ENCODE measurements at places on chromosomes 5 and 9.

DNA sequence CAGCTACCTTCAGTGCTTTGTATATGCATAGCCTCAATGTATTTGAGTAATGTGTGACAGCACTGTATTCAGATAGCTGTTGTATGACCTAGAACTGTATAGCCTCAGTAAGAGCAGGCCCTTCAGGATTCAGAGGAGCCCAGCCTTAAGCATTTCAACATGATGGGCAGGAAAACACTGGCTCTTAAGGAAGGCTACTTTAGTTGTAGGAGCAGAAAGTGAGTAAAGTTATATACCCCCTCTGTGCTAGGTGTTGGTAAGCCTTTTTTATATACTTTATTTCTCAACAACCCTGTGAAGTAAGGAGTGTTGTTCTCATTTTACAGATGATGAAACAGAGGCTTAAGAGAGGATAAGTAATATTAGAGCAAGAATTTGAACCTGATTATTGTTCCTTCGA lies 1.5 kb upstream of the GPR21 start:
- DNase-seq = no peak

DNA sequence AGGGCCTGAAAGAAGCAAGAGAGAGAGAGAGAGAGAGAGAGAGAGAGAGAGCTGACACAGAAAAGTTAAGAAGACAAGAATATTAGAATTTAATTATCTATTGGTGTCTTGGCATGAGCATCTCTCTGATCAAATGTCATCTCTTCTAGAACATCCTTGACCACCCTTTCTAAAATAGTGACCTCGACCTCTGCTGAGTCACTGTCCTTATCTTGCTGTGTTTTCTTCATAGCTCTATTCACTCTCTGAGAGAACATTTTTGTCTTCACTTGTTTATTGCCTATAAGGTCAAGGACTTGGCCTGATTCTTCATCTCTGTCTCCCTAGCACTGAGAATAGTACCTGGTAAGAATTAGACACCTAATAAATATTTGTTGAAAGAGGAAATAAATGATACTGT lies 383.8 kb upstream of the RPS23 start:
- no peak for DNase-seq

- DNase-seq = no peak
Measured at GRCh38 chr9:12629067-12629466, 64.1 kb upstream of the TYRP1 start.

- no peak for DNase-seq
Measured at GRCh38 chr9:113879911-113880310, 3.8 kb downstream of the ZNF618 start.

GRCh38 chr9:81372628-81373191 lies 316.6 kb downstream of the TLE1 start:
- DNase-seq = no peak

DNA sequence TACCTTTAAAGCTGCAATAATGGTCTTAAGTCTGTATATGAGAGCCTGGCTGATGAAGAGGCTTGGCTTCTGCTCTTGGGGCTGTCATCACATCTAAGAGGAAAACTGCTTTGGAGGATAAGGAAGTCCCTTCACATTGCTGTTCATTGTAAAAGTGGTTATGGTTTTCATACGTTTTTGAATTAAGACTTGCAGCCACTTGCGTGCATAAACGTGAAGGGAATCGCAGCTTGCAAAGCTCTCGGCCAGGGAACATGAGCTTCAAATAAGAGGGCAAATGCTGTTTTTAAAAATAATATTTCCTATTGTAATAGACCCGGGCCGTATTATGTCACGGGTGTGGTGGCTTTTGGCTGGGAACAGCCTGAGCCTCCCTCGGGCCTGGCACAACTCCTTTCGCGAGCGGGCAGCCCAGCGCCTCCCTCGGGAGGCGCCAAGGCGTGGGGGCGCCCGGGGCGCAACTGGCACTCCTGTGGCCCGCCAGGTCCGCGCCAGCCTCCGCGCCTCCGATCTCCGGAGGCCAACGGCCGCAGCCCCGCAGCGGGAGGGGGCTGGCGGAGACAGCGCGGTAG lies 538 bp upstream of the ARHGEF28 start:
- DNase-seq = no peak

GRCh38 chr5:79416499-79416898 lies 97.4 kb downstream of the HOMER1 start:
- no peak for DNase-seq

- DNase-seq = no peak
Measured at GRCh38 chr5:124986667-124987066, 240.2 kb upstream of the ZNF608 start.

- no peak for DNase-seq
Measured at GRCh38 chr5:141506381-141507155, 17.7 kb downstream of the PCDHGC5 start.

DNA sequence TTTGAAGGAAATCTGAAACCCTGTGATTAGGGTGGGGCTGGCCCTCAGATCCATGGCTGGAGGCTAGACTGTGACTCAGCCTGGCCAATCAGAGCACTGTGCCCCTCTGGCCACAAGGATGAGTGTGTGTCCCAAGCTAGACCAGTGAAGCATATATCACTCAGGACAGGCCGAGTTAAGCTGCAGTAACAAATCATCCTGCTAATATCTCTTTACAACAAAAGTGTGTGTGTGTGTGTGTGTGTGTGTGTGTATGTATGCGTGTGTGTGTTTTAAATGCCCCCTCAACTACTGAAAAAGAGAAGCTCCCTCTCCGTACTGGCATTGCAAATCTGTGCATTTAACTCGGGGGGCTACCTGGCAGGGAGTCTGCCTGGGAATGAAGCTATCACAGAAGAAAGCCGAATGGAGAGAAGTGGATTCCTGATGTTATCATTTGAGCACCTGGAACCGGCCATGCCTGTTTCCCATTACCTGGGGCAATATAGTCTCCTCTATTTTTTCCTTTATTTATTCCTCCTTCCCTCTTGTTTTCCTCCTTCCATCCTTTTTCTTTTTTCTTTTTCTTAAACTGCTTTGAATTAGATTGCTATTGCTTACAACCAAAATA lies 25.6 kb downstream of the STC2 start:
- no peak for DNase-seq

- no peak for DNase-seq
Measured at GRCh38 chr9:8600914-8601680, 801.5 kb upstream of the DMAC1 start.

DNA sequence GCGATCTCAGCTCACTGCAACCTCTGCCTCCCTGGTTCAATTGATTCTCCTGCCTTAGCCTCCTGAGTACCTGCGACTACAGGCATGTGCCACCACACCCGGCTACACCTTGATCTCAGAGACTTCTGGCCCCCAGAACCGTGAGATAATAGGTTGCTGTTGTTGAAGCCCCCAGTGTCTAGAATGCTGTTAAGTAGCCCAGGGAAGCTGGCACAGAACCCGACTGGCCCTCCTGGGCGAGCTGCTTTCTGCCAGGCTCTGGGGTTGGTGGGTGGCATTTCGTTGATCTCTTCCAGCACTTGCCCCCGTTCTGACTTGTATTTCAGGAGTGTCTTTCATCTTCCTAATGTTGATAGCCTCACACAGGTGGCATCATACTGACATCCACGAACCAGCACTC lies 807.1 kb downstream of the CDH9 start:
- no peak for DNase-seq

GRCh38 chr5:96942078-96942477 lies 6.2 kb downstream of the LNPEP start:
- no peak for DNase-seq

DNA sequence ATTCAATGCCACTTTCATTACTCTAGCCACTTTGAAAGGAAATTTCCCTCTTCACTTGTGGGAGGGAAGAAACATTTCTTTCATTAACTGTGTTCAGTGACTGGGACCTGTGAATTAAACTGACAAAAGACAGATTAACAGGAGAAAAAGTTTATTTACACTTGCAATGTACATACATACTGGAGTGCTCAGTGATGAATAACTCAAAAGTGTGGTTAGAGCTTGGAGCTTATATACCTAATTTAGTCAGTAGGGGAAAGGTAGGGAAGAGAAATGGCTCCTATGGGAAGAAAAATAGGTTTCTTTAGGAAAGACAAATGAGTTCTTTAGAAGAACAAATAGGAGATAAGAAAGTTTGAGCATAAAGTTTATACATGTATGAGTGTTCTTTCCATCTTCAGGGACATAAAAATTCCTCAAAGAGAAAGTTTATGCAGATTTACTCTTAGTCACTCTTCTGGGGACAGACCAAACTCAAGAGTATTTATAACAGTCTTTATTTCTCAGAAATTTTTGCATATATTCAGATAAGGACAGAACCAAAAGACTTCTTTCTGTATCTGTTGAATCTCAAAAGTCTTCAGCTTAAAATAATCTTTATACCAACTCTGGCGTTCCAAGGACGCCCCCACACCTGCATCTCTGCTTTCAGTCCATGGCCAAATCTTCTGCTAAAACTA lies 120.0 kb upstream of the RAI14 start:
- DNase-seq = no peak

- peak; percentile 79 for DNase-seq
Measured at GRCh38 chr5:109105631-109106267, 304.0 kb downstream of the PJA2 start.

DNA sequence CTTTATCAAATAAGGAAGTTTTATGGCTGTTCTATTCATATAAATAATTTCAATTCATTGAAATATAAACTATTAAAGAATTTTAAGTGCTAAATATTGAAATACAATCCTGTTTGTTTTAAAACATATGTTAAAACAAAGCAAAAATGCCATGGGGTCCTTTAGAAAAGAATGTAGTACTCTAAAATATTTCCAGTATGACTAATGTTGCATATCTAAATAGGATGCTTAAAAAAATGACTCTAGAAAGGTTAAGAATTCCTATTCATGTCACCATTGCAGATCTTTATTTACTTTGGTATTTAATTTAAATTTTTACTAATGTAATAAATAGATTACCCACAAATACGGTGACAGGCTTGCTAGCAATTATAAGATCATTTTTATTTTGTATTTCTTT lies 132.3 kb downstream of the ZNF608 start:
- no peak for DNase-seq

DNA sequence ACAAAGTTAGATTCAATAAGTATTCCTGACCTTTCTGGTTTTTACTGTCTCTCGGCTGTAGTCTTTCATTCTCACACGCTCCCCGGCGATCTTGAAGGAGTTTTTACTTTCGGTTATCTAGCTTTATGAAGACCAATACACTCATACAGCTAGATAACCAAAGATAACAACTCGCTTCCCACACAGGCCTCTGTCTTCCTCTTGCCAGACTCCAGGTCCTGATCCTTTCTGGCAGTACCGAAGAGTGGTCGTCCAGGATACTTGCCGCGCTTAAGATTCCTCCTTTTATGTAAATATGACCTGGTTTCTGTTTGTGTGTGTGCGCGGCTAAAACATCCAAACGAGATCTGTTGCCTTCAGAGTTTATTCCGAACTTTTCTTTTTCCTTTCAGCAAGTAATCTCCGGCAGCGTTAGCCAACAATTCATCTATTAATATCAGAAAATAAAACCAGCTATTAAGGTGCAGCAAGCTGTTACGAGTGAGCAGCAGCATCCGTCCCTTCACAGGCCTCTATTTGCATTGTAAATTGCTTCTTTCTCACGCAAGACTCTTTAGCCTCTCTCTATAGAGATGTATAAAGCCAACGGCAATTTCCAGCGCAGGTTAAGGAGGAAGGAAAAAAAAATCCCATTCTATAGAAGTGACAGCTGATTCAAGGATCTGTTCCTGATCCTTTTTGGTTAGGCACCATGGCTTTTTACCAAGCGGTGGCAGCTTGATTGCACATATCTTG lies 216.1 kb downstream of the MEF2C start:
- no peak for DNase-seq

GRCh38 chr5:119389288-119390030 lies 33.6 kb downstream of the TNFAIP8 start:
- DNase-seq = no peak

DNA sequence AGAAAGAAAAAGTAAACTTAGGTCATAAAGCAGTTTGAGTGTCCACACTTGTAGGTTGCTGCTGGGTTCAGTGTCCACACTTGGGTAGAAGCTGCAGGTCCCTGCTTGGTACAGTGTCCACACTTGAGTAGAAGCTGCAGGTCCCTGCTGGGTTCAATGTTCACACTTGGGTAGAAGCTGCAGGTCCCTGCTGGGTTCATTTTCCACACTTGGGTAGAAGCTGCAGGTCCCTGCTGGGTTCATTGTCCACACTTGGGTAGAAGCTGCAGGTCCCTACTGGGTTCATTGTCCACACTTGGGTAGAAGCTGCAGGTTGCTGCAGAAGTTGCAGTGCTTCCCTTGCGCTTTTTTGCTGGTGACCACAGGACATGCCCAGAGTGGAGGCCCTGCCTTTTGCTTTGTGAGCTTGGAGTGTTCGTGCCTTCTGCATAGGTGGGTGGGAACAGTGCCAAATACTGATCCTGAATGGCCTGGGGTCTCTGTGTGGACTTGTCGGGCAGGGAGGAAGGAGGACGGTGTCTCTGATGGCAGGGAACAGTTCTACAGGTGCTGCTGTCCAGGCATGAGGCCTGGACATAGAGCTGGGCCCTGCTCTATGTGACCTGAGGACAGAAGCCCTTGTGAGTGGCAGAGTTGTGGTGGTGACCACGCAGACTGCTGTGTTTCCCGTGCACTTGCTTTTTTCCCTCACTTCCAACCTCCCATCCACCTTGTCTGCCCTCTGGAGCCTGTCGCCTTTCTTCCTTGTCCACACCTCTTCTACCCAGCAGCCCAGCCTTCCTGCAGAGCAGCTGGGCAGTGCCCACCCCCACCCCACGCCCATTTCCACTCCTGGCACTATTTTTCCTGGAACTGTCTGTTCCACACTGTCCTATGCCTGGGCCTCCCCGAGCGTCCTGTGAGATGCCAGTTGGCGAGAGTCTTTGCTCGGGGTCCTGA lies 120.8 kb downstream of the EHMT1 start:
- no peak for DNase-seq

GRCh38 chr5:657570-657969 lies 35.6 kb downstream of the TPPP start:
- no peak for DNase-seq

DNA sequence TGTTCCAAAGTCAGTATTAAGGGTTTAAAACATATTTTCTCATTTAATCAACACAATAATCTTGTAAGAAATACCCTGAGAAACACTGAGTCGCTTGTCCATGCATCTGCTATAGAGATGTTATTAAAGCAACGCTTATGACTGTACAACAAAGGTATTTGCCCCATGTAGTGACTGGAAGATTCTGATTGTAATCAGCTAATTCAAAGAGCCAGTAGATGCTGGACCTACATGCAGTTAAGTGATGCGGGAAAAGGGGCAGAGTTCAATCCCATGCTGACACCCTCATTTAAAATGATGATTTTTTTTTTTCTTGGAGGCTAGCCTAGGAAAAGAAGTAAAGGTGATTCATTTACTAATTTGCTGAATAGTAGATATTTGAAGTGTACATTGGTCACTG lies 149.3 kb upstream of the MTAP start:
- no peak for DNase-seq

DNA sequence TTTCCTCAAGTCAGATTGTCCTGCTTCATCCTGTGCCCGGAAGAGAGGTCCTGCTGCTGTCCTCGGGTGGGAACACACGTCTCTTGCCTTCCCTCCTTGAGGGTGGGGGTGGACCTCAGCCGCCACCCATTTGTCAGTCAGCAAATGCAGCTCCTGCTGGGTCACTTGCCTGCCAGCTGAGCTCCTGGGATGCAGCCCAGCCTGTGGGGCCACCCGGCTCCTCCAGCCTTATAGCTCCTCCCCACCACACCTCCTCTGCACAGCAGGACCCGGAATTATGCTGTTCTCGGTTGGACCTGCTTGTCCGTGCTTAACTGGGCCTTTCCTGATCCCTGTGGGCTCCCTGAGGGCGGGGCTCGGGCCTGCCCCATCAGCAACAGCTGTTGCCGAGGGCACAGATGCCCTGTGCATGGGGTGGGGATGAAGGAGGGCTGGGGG lies 52.7 kb downstream of the RXRA start:
- no peak for DNase-seq

- no peak for DNase-seq
Measured at GRCh38 chr5:18675041-18675440, 1040.8 kb downstream of the TAF11L14 start.
